ENCODE measurements at places on chromosomes 2 and 18.
A peak's percentile ranks its signal among the peaks of the same experiment; 100 is the strongest.

GRCh38 chr2:223896833-223897311, 48.3 kb downstream of the WDFY1 start:
- DNase-seq = no peak

DNA sequence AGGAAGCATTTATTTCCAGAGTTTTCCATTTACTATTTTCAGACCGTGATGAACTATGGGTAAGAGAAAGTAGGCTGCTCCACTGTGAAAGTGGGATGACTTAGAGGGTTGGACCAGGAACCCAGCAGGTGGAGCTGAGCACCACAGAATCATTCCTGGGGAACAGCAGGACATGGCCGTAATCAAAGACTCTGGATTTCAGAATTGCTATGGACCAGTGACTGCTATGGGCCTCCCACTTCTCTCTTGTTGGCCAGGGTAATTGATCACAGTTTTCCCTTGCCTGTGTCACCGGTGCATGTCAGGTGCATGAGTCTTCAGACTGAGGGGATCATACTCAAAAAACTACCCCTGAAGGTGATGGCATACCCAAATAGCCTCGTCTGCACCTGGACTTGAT, 90.6 kb upstream of the GPC1 start:
- DNase-seq = no peak

- no peak for DNase-seq
Observed at GRCh38 chr2:173654161-173654895, 299.7 kb downstream of the CDCA7 start.

GRCh38 chr2:108918156-108918874, 70.7 kb downstream of the EDAR start:
- DNase-seq = no peak

GRCh38 chr2:203490391-203490790, 44.7 kb downstream of the RAPH1 start:
- no peak for DNase-seq

DNA sequence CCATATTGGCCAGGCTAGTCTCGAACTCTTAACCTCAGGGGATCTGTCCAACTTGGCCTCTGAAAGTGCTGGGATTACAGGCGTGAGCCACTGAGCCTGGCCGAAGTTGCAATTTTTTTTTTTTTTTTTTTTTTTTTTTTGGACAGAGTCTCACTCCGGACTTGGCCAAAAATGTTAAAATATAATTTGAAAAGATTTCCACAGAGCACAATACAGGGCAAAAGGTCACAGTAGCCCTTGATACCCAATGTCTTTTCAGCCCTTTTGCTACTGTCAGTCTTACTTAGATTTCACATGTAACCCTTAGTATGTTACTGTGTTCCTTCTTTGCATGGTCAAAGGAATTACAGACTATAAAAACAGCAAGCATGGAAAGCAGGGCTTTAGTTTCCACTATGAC, 42.6 kb upstream of the MAPRE2 start:
- no peak for DNase-seq

DNA sequence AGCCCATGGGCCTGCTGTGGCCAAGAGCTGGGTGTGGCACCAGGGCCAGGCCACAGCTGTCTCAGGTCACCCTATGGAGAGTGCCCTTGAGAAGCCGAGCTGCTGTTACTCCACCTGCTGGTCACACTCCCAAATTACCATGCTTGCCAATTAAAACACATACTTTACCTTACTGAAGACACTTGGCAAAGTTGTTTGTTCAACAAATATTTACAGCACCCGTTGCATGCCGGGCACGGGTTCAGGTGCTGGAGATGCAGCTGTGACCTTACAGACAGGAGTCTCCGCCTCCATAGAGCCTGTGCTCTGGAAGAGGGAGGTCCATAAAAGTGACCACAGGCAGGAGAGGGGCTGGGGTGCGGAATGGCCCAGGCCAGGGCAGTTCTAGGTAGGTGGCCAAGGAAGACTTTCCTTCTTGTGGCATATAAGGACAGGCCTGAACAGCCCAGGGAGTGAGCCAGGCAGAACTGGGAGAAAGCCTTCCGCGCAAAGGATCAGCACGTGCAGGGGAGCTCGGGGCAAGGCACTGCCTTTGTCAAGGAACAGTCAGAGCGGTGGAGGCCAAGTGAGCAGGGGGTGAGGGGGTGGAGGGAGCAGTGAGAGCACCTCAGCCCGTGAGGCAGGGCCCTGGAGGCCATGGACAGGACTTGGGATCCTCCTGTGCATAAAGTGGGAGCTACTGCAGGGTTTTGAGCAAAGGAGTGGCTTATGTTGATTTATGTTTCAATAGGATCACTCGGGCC, 23.6 kb upstream of the RBM44 start:
- DNase-seq = peak; percentile 9

DNA sequence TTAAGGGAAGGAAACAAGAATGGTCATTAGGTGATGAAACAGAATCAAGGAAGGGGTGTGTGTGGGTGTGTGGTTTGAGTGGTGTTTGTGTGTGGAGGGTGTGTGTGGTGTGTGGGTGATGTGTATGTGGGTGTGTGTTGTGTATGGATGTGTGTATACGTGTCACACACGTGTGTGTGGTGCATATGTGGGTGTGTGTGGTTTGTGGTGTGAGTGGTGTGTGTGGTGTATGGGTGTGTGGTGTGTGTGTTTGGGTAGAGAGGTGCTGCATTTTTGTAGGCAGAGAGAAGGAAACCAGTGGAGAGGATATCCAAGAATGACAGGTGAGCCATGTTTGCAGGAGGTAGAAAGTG, 1.1 kb upstream of the CEP192 start:
- no peak for DNase-seq

GRCh38 chr2:28621172-28622100, 125.6 kb downstream of the PLB1 start:
- DNase-seq = peak; percentile 46

DNA sequence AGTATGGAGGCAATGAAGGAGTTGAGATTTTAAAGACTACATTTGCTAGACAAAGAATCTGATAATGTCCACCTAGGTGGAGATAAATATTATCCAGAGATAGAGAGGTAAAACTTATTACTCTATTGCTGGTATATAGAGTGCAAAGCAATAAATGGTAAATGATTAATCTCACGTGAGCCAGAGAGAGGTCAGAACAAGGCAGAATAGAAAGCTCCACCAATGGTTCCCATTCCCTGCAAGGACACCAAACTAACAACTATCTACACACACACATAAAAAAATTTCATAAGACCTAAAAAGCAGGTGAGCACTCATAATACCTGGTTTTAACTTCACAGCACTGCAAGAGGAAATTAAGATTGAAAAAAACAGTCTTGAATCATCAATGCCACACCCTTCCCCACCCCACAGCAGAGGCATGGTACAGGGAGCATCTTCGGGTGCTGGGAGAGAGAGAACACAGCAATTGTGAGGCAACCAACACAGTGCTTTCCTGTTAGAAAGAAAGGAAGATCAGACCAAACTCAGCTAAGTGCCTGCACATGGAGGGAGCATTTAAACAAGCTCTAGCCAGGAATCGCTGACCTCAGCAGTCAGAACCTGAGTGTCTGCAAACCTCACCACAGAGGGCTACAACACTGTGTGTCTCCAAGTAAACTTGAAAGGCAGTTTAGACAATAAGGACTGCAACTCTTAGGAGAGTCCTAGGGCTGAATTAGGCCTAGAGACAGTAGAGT, 1432.6 kb upstream of the TMEFF2 start:
- no peak for DNase-seq

DNA sequence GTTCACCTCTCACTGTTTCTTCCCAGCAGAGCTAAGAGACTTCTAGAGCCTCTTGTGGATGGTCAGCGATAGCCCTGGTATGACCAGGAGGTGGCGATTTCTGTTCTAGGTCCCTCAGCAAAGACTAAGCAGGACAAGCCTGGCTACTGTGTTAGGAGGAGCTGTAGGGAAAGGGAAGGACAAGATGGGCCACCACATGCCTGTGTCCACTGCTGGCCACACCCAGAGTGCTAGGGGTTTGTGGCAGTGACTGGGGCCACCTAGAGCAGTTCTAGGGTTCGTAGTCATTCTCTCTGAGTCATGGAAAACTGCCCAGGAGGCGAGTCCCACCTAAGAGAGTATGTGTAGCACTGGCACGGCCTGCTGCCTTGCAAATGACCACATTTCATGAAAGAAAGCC, 179.4 kb downstream of the ALPK2 start:
- no peak for DNase-seq

DNA sequence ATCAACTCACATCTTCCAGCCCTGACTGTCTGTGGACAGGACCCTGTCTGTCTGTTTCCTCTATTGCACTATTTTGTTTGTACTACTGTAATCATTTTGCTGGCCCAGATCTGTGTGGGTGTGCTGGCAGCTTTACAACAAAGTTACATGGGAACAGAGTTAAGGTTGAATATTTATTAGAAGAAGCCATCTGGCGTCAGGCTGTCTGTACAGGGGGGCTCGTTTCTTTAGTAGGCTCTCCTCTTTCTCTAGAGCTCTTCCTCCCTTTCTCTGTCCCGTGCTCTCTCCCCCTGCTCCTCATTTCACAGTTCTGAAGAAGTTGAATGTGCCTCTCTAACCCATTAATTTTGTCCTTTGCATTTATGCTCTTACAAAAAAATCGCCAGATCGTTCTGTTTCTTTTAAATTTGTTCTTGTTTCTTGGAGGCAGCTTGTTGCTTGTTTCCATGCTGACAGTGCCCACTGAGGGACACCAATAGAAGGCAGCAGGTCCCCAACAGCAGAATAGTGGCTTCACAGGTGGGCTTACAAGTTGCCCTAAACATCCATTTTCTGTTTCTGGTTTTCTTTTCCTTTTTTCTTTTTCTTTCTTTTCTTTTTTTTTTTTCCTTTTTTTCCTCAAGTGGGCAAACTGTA, 315.2 kb upstream of the ZEB2 start:
- DNase-seq = no peak

GRCh38 chr18:25228410-25228809, 123.6 kb downstream of the ZNF521 start:
- no peak for DNase-seq

Measured in stimulated activated CD8-positive, alpha-beta memory T cell treated with anti-CD3 and anti-CD28 coated beads, Interleukin-4, amount 100 ng/mL, for 4 hours (primary cell).